ENCODE measurements at places on chromosomes 11 and 22.

DNA sequence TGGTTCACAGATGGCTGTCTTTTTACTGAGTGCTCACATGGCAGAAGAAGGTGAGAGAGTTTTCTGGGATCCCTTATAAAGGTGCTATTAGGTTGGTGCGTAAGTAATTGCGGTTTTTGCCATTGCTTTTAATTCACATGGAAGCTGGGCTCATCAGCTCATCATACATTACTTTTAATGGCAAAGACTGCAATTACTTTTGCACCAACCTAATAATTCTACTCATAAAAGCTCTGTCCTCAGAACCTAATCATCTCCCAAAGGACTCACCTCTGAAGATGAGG, 23.0 kb downstream of the RCN1 start:
- DNase-seq = no peak

DNA sequence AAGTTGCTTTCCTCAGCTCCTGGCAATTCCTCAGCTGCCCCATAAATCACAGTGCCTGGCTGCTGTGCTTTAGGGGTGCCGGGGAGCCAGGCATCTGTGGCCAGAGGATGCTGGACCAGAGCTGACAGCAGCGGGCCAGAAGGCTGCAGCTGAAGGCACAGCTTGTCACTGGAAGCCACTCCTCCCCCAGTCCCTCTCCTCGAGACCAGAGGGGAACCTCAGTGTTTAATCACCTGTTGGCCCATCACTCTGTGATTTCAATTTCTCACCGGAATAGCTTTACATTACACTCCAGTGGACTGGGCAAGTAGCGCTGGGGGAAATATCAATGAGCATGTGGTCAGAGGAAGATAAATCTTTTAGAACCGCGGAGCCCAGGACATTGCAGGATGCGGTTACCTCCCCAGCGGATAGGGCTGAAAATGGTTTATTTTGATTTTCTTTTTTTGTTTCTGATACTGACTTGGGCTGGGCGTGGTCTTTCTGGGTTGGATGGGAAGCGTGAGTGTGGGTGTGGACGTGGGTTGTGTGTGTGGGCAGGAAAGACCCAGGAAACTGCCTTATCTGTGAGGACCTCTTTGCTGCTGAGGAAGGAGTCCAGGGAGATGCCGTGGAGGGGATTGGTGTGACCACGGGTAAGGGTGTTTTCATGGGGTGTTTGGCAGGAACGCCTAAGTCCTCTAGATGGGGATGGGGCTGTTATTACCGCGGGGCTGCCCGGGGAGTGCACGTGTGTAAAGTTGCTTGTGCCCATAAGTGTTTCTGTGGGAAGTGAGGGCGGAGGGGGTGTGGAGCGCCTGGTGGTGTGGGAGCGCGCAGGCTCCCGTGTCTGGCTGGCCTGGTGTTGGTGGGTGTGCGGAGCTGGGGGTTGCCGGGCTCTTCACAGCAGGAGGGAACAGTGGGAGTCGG, 4.0 kb downstream of the DAGLA start:
- no peak for DNase-seq

DNA sequence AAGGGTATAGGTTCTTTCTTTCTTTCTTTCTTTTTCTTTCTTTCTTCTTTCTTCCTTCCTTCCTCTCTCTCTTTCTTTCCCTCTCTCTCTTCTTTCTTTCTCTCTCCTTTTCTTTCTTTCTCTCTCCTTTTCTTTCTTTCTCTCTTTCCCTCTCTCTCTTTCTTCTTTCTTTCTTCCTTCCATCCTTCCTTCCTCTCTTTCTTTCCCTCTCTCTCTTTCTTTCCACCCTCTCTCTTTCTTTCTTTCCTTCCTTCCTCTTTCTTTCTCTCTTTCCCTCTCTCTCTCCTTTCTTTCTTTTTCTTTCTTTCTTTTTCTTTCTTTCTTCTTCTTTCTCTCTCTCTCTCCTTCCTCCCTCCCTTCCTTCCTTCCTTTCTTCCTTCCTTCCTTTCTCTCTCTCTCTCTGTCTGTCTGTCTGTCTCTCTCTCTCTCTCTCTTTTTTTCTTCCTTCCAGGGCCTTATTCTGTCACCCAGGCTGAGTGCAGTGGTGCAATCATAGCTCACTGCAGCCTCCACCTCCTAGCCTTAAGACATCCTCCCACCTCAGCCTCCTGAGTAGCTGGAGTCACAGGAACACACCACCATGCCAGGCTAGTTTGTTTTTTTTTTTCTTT, 26.8 kb downstream of the LIF start:
- DNase-seq = no peak

DNA sequence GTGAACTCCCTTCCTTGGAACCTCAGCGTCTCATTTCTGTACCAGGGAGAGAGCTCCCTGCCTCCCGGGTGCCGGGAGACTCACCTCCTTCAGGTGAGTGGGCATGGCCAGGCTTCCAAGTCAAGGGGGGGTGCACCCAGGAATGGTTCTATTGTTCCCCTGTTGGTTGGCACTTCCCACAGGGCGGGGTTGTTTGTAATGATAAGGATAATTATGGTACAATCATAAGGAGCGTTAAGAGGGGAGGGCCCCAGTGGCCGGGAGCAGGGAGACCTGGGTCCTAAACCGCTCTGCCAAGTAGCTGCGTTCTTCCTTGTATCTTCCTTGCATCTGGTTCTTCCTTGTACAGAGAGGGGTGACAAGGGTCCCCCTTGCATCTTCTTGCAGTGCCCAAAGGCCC, 79.1 kb downstream of the LRRC32 start:
- no peak for DNase-seq

- no peak for DNase-seq
Measured at GRCh38 chr22:49269928-49270327, 557.7 kb downstream of the BRD1 start.

- no peak for DNase-seq
Measured at GRCh38 chr11:64608046-64608445, 17.0 kb downstream of the SLC22A12 start.

DNA sequence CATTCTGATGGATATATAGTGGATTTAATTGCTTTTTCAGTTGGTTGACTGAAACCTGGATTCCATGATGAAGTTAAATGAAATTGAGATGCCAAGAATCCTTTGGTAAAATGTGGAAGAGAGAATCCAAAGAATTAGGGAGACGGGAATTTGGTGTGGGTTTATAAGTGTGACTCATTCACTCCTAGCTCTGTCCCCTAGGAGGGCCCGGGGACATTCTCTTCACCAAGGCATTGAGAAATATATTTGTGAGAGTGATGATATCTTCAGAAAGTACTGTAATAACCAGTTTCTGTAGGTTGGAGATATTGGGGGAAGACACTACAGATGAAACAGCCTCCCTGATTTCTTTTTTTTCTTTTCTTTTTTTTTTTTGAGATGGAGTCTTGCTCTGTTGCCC, 13.6 kb upstream of the PHOX2A start:
- DNase-seq = no peak

- no peak for DNase-seq
Measured at GRCh38 chr11:78030429-78031325, 7.6 kb upstream of the KCTD14 start.

DNA sequence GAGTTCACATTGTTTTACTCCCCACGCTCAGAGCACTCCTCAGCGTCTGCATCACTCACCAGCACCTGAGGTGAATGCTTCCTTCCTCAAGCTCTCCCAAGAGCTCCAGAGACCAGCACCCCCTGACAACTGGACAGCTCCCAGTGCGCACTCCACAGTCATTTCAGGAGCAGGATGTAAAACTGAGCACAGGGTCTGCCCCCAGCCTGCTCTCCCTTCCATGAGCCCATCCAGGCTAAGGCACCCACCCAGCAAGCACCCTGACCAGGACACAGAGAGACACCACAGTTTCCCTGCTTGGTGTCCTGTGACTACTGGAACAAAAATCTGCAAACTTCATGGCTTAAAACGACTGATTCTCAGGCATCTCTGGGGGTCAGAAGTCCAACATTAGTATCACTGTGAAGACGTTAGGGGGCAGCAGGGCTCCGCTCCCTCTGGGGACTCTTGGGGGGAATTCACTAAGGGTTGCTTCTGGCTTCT, 3.3 kb downstream of the SCGB1D2 start:
- no peak for DNase-seq

DNA sequence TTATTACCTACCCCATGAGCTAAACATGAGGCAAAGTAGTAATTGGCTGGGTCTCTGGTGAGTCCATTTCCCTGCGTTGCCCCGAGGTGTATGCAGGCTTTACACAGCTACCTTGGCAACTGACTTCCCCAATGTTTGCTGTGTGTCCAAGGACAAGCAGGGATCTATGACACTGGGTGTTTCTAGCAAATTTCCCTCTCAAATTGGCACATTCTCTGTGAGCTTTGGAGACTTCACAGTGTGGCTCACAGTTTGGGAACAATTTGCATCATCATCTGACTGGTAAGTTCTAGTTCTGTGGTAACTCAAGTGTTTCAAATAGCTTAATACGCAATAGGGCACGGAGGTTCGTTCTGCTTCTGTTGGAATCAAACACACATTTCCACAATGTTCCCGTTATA, 12.5 kb downstream of the NNMT start:
- DNase-seq = no peak

DNA sequence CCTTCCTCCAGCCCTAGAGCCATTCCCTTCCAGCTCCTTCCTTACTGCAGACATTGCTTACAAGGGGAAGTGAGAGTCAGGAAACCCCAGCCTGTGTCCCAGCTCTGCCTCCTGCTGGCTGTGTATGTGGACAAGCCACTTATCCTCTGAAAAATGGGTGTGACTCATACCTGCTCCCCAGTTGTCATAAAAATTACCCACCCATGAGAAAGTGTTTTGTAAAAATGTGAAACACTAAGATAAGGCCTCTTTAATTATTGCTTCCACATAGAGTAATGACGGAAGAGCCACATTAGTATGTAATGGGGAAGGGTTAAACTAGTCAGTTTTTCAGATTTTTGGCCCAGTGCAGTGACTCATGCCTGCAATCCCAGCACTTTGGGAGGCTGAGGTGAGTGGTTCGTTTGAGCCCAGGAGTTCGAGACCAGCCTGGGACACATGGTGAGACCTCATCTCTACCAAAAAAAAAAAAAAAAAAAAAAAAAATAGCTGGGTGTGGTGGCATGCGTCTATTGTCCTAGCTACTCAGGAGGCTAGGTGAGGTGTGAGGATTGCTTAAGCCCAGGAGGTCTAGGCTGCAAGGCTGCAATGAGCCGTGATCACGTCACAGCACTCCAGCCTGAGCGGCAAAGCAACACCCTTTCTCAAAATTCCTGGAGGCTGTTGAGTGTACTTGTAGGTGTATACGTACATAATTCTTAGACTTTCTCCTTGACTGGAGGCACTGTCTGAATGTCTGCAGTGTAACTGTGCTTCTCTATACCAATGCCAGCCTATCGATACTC, 84.9 kb downstream of the CTTN start:
- no peak for DNase-seq

GRCh38 chr11:11035331-11035730, 177.5 kb upstream of the ZBED5 start:
- no peak for DNase-seq

DNA sequence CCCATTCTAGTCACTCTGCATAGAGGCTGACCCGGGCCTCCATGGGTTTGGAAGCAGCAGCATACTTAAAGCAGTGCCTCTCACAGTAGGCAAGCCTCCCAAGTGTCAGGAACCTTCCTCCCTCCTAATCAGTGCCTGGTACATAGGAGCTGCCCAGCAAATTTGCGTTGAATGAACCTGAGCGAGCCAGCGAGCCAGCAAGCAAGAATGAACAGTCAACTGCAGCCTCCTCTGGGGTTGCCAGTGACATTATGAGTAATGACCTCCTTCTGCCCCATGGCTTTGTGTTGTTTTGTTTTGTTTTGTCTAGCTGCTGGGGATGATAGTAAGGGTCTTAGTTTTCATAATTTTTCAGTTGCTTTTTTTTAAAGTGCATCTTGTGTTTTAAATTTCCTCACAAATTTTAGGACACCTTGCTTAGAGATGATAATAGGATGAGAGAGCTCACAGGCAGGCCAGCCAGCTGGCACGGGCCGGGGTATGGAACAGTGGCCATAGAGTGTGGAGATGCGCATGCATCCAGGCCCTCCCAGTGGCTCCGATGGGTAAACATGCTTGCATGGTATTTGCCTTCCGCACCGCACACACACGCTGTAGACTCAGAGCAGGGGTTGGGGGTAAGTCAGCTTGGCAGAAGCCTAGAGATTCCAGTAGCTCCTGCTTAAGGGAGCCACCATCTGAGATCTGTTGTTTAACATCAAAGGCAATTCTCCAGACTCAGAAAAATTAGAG, 36.1 kb downstream of the TTC12 start:
- DNase-seq = no peak

- DNase-seq = no peak
Measured at GRCh38 chr11:128549256-128549944, 38.0 kb downstream of the ETS1 start.

DNA sequence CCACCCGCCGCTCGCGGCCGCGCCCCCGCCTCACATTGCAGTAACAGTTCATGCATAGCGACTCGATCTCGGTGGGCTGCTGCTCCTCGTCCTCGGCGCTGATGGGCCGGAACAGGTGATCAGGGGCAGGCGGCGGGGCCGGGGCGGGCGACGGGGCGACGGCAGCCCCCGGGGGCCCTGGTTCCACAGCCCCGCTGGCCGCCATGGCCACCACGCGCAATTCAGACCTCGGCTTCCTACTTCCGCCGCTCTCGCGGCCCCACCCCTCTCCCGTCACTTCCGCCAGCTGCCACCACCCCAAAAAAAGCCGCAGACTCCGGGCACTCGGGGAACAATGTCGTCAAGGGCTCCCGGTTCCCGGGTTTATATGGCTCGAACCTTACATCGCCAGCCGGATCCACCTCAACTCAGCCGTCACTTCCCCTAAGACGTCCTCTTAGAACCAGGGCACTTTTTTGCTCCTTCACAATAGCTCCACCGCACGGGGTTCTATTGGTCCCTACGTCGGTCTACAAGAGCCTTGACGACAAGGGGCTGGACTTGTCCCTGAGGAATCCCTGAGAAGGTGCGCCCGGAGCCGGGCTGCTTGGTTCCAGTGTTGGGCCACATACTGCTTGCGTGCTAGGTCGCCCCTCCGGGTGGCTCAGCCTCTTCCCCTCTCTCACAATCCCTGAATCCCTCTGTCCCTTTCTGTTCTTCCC, at the start of gene ZPR1:
TSS of gene ZPR1 (minus strand) at position 238 of the 701 bp plus-strand sequence. CDS start at position 205, 33 bp downstream.
- peak; percentile 78 for DNase-seq

- no peak for DNase-seq
Measured at GRCh38 chr11:10414659-10415058, 40.4 kb upstream of the AMPD3 start.

All from effector CD4-positive, alpha-beta T cell (primary cell).